H4 (cell line): ENCODE measurements at places on chromosomes 5 and 9.
A peak's percentile ranks its signal among the peaks of the same experiment; 100 is the strongest.

GRCh38 chr9:34392511-34392910, 15.8 kb upstream of the MYORG start:
- DNase-seq: no peak

DNA sequence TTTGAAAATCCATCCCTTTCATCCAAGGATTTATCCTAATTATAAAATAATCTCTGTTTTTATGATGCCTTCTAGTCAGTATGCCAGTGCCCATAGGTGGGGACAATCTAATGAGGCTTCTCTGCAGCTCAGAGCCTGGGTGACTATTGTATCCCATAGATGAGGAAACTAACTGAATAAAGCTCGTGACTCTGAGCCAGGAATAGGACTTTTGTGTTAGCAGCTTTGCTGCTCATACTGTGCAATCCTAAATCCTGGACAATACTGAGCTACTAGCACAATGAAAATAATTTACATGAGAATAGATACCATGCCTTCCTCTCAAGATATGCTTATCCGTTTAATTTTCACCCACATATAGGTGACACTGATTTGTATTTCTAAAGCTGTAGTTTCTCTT, 443.0 kb downstream of the PLK2 start:
- DNase-seq: no peak

DNA sequence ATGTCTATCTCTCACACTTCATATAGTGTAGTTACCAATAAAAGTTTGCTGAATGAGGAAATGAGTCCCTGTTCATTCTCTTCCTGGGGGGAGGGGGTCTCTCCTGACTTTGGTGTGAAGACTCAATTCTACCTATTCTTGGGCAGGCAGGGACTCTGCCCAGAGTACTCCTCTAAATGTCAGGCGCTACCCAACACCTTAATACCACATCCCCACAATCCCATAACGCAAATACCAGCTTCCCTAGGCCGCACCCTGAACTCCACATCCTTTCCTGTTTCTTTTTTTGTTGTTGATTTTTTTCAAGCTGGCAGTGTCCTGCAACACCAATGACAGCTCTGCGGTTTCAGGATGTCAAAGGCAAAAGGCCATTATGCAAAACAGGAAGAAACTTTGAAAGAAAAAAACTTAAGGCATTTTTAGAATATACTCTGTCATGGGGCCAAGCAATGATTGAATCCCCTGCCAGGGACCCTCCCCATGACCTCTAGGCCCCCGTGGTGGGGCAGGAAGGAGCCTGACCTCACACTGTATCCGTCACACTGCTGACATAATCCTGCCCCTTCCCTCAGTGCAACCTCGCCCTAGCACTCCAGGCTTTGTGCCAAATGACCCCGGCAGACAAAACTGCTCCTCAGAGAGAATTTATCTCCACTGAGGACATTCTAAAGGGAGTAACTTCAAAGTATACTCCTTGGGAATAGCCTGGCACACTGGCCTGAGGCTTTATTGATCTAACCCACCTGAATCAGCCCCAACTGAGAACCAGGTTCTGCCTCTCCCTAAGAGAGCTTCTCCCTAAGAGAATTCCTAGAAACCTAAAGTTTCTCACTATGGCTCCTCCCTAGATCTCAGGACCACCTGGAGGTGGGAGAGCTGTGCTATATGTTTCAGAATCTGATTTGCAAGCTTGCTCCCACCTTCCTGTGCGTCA, 8.0 kb downstream of the B4GALT1 start:
- DNase-seq: peak; percentile 61

- no peak for DNase-seq
These were observed 39.1 kb downstream of the ANGPTL2 start for GRCh38 chr9:127083138-127083980.

DNA sequence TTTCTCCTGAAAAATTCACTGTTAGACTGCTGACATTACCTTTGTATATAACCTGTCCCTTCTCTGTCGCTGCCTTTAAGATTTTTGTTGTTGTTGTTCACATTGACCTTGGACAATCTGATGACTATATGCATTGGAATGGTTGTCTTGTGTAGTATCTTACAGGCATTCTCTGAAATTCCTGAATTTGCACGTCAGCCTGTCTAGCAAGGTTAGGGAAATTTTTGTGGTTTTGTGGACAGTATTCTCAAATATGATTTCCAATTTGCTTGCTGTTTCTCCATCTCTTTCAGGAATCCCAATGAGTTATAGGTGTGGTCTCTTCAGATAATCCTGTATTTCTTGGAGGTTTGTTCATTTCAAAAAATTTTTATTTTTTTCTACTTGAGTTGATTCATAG, 140.8 kb downstream of the PRR16 start:
- peak; percentile 78 for DNase-seq

GRCh38 chr5:144395704-144396103, 225.0 kb downstream of the KCTD16 start:
- DNase-seq: no peak

- no peak for DNase-seq
These were observed 141.9 kb upstream of the RASA1 start for GRCh38 chr5:87125766-87126165.

- DNase-seq: peak; percentile 18
These were observed 210.1 kb downstream of the EPB41L4A start for GRCh38 chr5:112208699-112209615.

GRCh38 chr5:120985526-120985925, 521.4 kb downstream of the PRR16 start:
- DNase-seq: no peak

DNA sequence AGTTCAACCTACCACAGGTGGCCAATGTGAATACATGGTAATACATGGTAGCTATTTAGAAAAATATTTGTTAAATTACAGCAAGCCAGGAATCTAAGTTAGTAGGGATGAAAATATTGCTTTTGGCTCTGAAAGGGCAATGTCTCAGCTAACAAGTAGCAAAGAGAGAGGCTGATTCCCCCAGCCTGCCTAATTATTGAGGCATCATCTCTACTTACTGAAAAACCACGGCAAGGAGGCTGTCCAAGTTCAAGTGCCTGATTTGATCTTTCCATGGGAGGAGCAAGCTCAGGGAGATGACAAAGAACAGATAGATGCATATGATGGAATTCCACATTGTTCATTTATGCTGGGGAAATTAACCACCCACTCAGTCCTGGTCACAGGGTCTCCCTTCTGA, 28.7 kb upstream of the UBTD2 start:
- DNase-seq: no peak

DNA sequence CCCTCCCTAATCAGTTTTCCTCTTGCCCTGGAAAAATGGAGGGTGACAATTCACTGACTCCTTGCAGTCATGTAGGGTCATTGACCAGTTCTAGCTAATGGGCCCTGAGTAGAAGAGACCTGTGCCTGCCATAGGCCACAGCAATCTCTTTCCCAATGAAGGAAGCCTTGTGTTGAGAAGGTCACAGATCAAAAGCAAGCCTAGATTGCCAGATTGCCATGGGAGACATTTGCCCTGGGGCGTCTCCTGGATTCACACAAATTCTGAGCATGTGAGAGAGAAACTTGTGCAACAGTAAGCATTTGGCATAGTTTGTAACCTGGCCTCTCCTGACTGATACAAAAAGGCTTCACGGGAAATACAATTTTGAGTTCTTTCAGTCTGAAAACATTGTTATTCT, 148.0 kb downstream of the NUDT12 start:
- DNase-seq: no peak

DNA sequence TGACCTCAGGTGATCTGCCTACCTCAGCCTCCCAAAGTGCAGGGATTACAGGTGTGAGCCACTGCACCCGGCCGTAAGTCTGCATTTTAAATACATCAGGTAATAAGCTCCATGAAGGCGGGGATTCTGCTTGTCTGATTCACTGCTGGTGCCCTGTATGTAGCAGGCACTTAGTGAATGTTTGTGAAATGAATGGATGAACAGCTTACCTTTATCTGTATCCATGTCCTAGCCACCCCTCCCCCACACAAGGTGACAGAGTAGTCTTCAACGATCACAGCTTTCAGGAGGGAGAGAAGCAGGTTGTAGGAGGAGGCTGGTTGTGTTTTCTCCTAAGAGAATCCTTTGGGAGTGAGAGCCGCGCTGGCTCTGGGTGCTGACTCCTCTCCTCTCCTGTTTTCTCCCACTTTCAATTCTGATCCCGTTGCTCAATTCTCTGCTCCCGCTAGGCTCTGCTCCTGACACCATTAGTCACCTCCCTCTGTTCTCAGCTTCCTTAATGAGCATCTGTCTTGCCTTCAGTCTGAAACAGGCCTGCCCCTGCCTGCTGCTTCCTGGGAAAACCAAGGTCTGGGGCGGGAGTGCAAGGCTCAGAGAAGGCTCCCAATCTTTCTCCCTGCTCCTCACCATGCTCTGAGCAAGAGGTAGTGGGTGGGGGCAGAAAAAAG, 88.8 kb upstream of the CTNNA1 start:
- DNase-seq: no peak

GRCh38 chr5:63439537-63439936, 522.7 kb downstream of the HTR1A start:
- no peak for DNase-seq

GRCh38 chr5:57825031-57825686, 342.5 kb upstream of the ACTBL2 start:
- DNase-seq: peak; percentile 91

DNA sequence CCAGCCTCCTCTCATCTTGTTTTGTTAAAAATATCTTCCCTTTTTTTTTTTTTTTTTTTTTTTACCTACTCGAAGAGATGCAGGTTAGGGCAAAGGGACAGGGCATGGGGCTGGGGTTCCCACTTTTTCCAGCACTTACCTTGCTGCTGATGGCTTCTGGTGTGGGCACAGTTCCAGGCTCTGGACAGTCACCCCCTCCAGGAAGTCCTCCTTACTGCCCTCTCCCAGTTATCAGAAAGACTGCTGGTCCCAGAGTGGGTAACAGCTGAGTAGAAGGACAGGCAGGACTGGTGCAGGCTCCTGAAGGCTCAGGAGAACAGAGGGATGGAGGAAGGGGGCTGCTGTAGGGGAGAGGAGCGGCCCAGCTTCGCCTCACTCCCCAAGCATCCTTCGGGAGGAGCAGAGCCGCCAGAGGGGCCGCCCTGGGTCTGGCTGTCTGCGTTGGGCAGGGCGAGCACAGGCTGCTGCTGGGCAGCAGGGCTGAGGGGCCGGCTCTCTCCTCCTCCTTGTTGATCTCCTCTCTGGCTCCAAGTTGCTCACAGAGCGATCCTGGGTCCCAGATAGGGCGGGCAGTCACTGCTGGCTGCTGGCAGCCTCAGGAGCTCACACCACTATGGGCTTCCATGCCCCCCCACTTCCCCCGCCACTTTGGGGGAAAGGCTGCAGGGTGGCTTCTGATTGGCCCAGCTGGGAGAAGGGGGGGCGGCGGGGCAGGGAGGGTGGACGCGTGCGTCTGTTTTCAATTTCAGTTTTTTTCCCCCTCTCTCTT, at the start of gene PDGFRB:
Gene PDGFRB, minus strand, starts transcription at position 588 of the 769 bp plus-strand sequence. CDS start 18,798 bp downstream, outside the sequence.
- peak; percentile 78 for DNase-seq

- no peak for DNase-seq
These were observed 142.9 kb upstream of the GRIA1 start for GRCh38 chr5:153347611-153348010.
